ENCODE measurements at places on chromosomes 16 and 17.

- DNase-seq = no peak
These were observed 12.4 kb downstream of the SLC47A2 start for GRCh38 chr17:19703828-19704613.

DNA sequence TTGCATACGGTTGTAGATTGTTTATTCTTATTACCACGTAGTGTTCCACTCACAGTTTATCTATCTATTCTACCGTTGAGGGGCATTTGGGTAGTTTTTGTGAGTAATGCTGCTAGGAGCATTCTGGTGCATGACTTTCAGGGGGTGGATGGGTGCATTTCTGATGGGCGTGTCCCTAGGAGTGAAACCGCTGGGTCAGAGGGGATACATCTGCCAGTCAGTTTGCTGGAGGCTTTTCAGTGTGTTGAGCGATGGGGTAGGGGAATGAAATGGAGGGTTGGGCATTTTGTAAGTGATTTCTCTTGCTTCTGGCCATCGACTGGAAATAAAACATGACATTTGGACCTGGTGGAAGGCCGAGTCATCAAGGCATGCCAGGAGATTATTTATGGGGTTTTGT, 17.0 kb upstream of the IRX3 start:
- DNase-seq = no peak

GRCh38 chr16:74720579-74720978, 19.9 kb upstream of the MLKL start:
- no peak for DNase-seq

- no peak for DNase-seq
These were observed 72.0 kb downstream of the STXBP4 start for GRCh38 chr17:55040611-55041010.

GRCh38 chr16:1920727-1921171, 2.5 kb upstream of the HS3ST6 start:
- DNase-seq = no peak

DNA sequence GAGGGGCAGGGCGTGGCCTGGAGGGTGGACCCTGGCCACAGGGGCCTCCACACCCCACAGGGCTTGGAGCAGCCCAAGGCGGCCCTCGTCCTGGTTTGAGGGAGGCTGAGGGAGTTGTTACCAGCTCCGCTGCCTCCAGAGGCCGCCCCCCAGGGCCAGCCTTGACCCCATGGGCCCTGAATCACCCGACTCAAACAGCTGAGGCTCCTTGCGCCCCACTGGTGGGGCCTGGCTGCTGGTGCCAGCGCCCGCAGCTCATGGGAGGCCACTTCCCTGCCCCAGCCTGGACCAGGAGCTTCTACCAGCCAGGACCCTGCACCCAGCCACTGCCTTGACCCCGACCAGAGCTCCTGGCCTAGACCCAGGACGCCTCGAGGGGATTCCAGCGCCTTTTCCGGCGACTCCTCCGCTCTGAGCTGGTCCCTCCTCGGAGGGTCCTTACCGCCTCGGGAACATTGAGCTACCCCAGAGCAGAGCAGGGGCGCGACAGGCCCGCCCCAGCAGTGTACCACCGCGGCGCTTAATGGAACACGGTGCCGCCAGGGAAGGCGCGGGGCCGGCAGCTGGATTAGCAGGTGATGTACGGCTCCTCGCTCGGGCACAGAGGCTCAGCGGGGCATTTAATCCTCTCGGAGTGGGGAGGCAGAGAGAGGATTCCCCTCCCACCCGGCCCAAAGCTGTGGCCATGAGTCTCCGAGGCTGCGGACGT, 37.2 kb downstream of the GSE1 start:
- no peak for DNase-seq

DNA sequence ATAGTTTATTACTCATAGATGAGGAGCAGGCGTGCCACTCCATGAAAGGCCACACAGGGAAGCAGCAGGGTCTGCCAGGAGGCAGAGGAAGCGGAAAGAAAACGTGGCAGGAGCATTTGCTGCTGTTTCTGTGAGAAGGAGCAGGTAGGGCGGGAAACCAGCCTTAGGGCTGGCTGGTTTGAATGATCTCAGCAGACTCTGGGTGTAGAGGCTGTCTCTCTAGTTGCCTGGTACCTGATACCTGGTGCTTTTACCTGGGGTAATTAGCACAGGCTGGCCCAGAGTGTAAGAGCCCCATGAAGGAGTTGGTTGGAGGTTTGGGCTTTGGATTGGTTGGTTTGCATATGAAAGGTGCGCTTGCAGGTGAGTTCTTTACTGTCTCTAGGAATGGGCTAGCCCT, 205.0 kb upstream of the CACNG3 start:
- no peak for DNase-seq

DNA sequence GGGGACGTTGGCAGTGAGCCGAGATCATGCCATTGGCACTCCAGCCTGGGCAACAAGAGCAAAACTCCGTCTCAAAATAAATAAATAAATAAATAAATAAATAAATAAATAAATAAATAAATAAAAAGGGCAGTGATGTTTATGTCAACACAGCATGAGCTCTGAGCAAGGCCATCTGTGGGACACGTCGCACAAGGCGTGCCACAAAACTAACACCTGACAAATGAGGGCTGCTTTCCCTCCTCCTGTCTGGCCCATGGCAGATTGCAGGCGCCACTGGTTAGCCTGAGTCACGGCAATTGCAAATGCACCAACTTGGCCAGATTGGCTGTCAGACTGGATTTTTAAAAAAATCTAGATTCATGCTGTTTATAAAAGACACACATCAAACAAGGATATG, 25.9 kb upstream of the SPNS3 start:
- DNase-seq = no peak

DNA sequence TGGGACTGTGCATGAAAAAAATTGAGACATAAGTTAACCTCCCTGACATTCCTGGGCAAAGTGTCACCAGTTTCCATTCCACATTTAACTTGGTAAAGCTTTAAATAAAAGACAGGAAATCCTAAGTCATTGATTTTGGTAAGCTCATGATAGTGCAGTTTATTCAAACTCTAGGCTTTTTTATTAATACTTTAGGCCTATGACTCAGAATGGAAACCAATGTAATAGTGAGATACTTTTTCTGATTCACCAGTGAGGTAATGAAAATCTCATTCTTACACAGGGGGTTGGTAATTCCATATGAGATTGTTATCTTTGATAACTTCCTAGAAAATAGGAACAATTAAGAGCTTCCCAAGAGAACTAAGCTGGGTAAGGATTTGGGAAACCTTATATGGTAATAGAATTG, 91.1 kb downstream of the NLK start:
- DNase-seq = no peak

DNA sequence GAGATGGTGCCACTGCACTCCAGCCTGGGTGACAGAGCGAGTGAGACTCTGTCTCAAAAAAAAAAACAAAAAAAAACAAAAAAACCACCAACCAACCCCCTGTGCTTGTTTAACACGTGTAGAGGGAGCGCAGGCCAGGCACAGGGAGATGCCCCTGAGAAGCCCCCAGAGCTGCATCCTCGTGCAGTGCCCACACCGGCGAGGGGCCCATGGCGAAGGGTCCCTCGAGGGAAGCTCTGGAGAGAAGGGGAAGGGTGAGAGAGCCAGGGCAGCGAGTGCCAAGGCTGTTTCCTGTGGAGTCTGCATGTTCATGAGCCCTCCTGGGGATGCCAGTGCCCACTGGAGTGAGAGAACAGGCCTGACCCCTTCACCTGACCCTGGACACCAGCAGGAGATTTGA, 47.8 kb upstream of the GSE1 start:
- DNase-seq = no peak

Measured in stimulated activated CD4-positive, alpha-beta T cell treated with anti-CD3 and anti-CD28 coated beads, Interleukin-1b, Interleukin-23, amount 100 ng/mL, for 4 hours (primary cell).